ENCODE measurements at places on chromosomes 4 and X. TPM values are rescaled to one million over a fixed set of nuclear protein-coding genes. Genes with fewer than 3 reads are reported as not detected.
A peak's percentile ranks its signal among the peaks of the same experiment; 100 is the strongest.

GRCh38 chr4:8131210-8131609 is 27.4 kb downstream of the ABLIM2 start:
- DNase-seq: peak; percentile 39

- no peak for DNase-seq
Measured at GRCh38 chr4:182502064-182502463, 258.9 kb downstream of the TENM3 start.

- no peak for DNase-seq
Measured at GRCh38 chr4:58566260-58566659, 1456.1 kb upstream of the IGFBP7 start.

DNA sequence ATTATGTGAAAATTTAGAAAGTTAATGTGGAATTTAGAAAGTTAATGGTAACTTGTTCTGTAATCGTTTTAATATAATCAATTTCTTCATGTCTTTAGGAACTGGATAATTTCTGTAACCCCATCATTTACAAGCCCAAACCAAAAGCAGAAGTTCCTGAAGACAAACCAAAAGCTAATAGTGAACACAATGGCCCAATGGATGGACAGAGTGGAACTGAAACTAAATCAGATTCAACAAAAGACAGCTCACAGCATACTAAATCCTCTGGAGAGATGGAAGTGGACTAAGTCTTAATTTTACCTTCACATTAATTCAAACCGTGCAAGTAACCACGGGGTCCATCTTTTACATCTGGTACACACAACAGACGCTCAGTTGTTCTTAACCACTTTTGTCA is 48.1 kb upstream of the PLK4 start:
- no peak for DNase-seq

DNA sequence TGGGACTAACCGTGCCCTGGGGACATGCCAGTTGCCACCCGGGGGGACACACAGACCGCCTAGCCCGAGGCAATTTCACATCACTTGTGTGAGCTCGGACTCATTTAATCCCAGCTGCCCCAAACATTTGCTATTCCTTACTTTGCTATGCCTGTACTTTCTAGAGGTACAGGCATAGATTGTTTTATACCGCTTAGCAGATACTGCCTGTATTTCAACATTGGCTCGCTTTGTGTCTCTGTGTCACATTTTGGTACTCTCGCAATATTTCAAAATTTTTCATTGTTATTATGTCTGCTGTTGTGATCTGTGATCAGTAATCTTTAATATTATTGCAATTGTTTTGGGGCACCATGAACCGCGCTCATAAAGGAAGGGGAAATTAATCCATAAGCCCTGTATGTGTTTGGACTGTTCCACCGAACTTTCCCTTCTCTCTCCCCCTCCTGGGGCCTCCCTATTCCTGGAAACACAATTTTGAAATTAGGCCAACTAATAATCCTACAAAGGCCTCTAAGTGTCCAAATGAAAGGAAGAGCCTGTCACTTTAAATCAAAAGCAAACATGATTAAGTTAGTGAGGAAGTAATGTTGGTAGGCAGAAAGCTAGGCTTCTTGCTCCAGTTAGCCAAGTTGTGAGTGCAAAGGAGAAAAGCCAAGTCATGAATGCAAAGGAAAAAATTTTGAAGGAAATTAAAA is 568 bp upstream of the CASP6 start:
- peak; percentile 40 for DNase-seq

- no peak for DNase-seq
Measured at GRCh38 chr4:26175006-26175786, 145.6 kb upstream of the RBPJ start.

GRCh38 chr4:127505203-127505602 is 127.6 kb upstream of the INTU start:
- no peak for DNase-seq

- DNase-seq: no peak
Measured at GRCh38 chr4:175947117-175947722, 118.4 kb upstream of the WDR17 start.

- DNase-seq: no peak
Measured at GRCh38 chr4:101471201-101471600, 123.9 kb upstream of the PPP3CA start.

GRCh38 chrX:126342859-126343258 is 176.8 kb upstream of the DCAF12L2 start:
- DNase-seq: no peak

DNA sequence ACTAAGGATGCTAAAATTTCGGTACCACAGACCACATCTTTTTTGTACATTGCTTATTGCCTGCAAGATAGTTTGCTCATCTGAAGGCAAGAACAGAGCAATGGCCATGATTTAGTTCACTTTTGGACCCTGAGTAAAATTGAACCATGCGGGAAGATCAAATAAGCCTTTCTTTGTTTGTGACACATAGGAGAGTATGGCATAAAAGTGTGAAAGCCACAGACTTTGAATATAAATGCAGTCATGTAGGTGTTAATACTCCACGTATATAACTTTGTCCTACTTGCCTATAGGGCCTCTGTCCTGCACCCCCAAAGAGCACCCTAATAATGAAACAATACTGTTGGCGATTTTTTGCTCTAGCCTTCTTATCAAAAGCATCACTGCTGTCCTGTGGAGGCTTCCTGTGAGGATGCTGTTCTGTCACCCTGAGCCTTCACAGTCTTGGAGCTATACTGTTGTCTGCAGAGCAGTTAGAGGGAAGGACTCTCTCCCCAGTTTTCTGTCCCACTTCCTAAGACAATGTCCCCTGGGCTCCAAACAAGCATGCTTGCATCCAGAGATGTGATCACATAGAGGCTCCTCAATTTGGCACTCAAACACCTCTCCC is 10.2 kb upstream of the CXCL13 start:
- DNase-seq: no peak

DNA sequence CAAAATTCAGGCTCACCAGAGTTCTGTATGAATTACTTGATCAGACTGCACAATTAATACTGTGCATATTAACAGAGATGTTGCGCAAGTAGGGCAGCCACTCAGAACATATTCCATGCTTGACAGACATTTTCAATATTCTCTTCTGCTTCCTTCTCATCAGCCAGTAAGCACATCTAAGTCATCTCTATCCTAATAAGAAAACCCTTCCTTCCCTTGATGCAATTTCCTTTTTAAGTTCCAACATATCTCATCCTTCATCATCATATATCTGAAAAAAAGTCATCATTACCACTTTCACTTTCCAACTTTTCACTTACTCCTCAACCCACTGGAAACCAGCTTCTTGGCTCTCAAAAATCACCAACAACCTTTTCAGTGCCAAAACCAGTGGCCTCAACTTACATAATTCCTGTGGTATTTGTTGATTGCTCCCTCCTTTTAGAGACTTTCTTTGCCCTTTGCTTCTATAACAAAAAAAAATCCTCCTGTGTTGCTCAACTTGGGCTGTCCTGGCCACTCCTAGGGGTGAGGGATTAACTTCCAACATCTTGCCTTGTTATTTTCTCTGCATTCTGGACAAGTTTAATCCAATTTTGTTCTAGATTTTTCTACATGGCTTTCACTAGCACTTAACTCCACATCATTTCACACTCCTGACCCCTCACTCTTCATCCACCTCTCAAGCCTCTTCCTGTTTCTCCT is 14.1 kb downstream of the MBNL3 start:
- DNase-seq: no peak

DNA sequence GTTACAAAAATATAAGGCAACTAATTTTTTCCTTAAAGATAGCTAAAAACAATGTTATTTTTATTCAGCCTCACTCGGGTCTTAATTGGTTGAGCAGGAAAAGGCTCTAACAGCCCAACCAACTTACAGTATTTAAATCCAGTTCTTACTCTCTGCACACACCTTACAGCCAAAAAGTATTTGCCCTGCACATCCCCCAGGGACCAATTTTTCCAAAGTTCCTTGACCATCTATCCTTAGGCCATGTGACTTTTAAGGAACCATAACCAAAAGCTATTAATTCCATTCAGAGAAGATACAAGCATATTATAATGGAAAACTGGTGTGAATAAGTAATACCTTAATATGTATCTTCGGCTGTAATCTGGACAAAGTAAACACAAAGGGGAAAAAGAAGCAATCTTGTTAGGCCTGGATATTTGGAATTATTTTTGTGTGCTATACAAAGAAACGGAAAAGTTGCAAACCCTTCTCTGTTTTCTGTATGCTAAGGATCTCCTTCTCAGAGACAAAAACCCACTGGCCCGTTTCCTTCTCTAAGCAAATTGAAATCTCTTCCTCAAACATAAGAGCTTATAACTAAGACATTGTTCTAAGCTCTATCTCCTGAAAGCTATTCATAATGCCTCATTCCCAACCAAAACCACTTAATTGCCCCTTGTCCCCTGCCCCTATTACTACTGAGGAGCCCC is 1.0 kb upstream of the THAP9 start:
- no peak for DNase-seq

- no peak for DNase-seq
Measured at GRCh38 chrX:129782706-129783105, 3.0 kb downstream of the SASH3 start.

GRCh38 chr4:91099666-91100065 is 972.5 kb downstream of the CCSER1 start:
- no peak for DNase-seq

DNA sequence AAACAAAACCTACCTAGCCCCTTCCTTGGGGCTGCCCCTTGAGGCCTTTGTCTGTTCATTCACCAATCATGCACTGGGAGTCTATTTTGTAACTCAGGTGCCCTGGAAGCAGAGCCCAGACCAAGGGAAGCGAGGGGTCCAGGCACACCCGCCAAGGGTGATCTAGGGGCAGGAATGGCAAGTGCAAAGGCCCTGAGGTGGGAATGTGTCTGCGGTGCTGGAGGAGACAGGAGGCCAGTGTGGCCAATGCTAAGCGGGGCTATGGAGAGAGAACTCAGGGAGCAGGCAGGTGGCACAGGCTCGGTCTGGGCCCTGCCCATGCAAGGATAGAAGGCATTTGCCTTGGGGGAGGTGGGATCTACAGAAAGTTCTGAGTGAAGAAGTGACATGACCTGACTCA is 3.5 kb upstream of the SH3BP2 start:
- DNase-seq: no peak

- no peak for DNase-seq
Measured at GRCh38 chr4:16262188-16262587, 35.9 kb upstream of the TAPT1 start.

DNA sequence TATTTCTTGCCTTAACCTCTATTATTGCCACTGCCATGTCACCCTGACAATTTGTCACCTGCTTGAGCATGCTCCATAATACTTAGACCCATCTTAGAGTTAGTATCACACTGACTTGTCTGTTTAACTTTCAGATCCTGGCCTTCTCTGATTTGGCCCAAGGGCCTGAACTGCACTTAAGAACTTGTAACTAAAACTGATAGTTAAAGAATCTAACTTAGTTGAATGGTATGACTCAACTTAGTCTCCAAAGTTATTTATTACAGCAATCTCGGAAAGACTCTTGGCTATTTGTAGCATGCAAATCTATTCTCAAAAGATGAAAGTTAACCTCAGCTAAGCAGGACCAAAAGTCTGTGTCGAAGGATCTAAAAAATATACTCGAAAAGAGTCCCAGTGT is 72.3 kb downstream of the IGSF1 start:
- no peak for DNase-seq

DNA sequence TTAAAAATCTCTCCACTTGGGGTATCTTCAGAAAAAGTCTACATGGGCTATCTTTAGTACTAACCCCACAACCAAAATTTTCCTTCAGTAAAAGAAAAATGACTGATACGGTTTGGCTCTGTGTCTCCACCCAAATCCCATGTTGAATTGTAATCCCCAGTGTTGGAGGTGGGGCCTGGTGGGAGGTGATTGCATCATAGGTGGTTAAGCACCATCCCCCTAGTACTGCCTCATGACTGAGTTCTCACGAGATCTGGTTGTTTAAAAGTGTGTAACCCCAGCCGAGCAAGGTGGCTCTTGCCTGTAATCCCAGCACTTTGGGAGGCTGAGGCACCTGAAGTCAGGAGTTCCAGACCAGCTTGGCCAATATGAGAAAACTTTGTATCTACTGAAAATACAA is 66.8 kb downstream of the USP46 start:
- no peak for DNase-seq

DNA sequence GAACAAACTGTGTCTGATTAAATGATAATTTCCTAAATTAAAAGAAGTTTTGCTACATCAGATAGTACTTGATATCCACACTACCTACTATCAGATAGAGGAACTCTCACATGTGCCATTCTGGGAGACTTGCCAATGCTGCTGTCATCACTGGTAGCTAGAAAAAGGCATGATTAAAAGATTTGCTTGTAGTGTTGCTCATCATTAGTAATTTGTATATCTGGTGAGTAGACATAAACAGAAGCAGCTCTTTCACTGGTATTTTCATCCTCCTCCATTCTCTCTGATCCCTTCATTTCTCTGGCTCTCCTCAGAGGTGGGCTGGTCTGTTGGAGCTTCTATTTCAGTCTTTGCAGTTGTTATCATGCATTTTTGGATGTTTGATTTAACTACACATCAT is 56.0 kb downstream of the SPRY1 start:
- DNase-seq: no peak

DNA sequence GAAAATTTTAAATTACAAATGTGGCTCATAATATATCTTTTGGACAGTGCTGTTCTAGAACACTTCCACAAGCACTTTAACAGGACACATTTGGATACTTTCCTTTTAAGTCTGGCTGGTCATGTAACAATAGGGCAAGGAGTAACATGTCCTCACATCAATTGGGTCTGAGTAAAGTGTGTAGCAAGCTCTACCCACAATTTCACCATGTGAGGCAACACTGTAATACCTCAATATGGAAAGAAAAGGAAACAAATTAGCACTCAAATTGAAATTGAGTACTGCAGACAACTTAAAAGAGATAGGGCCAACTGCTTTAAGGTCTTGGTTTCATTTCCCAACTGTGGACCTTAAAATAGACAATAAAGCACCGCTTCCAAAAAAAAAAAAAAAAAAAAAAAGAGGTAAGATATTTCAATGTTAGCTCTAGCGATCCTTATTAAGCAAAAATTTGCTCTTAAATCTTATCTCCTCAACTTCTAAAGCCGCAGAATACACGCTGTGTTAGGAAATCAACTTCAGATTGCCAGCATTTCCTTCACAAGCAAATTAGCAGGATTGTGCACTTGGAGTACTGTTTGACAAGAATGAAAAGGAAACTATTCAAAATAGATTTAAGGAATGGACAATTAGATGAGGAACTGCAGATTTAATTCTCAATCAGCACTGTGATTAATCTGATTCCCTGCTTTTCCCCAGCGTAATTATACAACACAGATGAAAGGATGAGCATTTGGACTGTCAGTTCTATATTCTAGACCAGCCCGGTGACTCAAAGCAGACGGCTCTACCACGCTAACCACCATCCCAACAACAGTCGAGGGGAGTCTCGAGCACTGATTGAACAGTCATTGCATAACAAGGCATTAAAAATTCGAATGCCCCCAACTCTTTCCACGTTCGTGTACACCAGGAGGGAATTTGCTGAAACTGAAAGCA is 1.6 kb downstream of the CASK start:
- DNase-seq: no peak

- no peak for DNase-seq
Measured at GRCh38 chr4:76570141-76570973, 135.3 kb downstream of the SHROOM3 start.

The CAMK2D gene
- 55.9 TPM for total RNA-seq

The DCAF8L2 gene
- not detected for total RNA-seq

The DUSP21 gene
- total RNA-seq: not detected

The PAGE1 gene
- not detected for total RNA-seq

The SORBS2 gene
- total RNA-seq: 36.5 TPM

The TEX13D gene
- total RNA-seq: not detected

The CENPVL3 gene
- not detected for total RNA-seq

The SHOX gene
- total RNA-seq: not detected

The CT45A1 gene
- total RNA-seq: not detected

The CTAG1B gene
- total RNA-seq: not detected

The HSFX3 gene
- total RNA-seq: not detected

The CXorf49 gene
- total RNA-seq: not detected

The NRK gene
- 1.1 TPM for total RNA-seq

The NIPAL1 gene
- 1.6 TPM for total RNA-seq

The ARR3 gene
- total RNA-seq: not detected

The ZNF81 gene
- total RNA-seq: 8.5 TPM

Data from left lung (tissue), 14 donors.